ENCODE measurements at places on chromosomes 5 and 9.

DNA sequence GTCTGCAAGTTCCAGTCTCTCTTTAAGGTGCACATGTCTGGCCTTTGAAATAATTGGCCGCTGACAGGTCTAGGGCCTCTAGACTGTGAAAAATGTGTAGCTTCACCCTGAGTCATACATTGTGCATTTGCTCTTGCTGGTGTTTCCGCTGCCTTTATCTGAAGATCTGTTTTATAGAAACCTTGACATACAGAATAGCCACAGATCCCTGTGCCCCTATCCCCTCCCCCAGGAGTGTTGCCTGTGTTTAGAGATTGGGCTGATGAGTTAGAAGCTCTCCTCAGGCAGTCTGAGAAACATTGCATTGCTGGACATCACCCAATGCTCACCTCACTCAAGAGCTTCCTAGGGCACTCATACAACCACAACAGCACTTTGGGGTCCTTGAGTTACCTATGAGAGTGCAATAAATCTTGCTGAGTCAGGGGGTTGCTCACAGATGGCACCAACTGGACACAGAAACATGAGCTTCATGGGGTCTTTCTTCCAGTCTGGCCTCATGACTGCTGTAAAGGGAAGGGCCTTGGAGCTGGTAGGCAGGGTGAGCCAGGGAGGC is 3.8 kb upstream of the ZNF782 start:
- no peak for DNase-seq

DNA sequence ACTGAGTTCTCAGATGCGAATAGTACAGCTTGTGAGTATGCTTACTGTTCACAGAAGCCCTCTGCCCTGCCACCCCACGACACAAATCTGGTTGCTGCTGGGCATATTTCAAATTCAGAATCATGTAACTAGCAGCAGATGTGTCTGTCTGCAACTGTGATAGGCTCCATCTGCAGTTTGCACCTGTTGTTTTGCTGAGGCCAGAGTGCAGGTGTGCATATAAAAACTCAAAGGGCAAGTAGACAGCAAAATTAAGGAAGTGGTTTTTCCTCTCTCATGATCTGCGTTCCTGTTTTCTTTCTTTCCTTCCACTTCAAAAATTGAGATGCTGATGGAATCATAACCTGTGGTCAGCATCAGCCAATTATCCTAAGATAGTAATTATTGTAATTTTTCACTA is 1000.5 kb downstream of the PTPRD start:
- DNase-seq: no peak

DNA sequence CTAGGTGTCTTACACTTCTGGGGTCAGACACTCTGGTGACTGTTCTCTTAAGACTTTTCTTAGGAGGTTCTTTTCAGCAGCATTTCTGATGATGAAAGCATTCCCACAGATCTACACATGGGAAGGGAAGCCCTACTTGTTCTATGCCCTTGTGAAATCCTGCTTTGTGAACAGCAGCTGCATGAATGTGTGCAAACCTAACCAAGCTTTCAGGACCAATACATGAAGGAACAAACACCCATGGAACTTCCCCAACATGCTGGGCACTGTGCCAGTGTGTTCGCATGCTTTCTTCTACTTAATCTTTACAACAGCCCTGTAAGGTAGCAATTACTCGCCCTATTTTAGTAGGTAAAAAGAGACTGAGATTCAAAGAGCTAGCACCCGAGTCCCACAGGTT is 439.9 kb upstream of the KLF4 start:
- DNase-seq: peak; percentile 41

GRCh38 chr5:80492741-80493140 is 4.8 kb downstream of the FAM151B start:
- DNase-seq: no peak

DNA sequence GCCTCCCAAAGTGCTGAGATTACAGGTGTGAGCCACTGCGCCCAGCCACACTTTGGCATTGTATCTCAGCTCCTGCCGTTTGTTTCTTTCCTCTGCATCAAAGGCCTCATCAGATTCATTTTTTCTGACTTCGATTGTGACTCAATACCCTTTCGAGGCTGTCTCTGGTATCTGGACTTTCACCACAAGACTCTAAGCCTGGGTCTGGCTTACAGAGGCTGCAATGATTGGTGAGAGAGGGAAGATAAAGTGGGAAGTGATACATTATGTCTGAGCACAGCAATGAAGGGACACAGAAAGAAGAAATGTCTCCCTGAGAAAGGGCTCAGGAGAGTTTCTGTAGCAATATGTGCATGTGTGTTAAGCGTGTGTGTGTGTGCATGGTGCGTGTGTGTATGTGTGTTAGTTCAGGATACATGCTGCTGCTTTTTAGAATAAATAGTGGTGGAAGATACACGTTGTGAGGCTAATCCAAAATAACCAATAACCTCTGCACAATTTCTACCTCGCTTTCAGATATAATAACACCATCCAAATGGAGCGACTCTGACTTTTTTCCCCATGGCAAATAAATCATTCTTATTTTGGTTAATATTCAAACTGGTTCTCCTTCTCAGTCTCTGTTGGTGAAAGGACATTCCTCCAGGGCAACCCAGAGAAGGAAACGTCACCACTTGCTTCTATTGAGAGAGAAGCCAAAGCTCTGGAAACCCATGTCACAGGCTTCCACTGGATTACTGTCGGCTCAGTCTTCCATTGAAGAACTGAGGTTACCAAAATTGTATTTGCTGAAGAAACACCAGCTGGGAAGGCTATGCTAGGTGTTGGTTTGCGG is 8.1 kb upstream of the DAB2 start:
- no peak for DNase-seq

GRCh38 chr9:23586906-23587305 is 239.1 kb downstream of the ELAVL2 start:
- no peak for DNase-seq

- DNase-seq: no peak
Observed at GRCh38 chr5:10354048-10354872, 765 bp downstream of the MARCHF6 start.

DNA sequence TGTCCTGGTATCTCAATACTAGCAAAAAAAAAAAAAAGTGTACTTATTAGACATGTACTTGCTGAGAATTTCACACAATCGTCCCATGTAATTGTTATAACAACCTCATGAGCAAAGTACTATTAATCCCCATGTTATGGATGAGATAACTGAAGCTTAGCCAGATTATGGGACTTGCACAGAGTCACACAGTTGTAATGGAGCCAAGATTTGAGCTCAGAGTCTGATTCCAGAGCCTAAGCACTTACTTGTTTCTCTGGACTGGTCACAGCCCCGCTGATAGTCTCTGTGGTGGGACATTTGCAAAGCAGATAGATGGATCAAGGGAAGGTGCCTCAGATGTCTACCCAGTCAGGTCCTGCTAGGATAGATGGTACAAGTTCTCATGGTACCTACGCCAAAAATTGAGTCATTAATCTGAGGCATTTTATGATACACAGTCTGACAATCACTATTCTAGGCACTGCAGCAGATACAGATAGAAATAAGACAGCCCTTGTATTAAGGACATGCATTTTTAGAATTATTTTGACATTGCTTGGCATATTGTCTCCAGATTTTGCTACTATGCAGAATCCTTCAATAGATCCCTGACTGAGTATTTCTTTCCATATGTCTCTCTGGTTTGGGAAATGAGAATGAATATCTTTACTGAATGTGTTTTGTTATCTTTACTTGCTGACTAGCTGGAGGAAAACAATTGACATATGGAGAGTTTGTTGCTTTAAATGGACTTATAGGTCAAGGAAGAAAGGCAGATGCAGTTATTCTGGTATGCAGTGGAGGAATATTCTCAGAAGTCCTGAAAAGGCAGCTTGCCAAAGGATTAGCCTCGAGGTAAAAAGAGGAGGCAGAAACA is 149.5 kb downstream of the ADAMTSL1 start:
- no peak for DNase-seq

DNA sequence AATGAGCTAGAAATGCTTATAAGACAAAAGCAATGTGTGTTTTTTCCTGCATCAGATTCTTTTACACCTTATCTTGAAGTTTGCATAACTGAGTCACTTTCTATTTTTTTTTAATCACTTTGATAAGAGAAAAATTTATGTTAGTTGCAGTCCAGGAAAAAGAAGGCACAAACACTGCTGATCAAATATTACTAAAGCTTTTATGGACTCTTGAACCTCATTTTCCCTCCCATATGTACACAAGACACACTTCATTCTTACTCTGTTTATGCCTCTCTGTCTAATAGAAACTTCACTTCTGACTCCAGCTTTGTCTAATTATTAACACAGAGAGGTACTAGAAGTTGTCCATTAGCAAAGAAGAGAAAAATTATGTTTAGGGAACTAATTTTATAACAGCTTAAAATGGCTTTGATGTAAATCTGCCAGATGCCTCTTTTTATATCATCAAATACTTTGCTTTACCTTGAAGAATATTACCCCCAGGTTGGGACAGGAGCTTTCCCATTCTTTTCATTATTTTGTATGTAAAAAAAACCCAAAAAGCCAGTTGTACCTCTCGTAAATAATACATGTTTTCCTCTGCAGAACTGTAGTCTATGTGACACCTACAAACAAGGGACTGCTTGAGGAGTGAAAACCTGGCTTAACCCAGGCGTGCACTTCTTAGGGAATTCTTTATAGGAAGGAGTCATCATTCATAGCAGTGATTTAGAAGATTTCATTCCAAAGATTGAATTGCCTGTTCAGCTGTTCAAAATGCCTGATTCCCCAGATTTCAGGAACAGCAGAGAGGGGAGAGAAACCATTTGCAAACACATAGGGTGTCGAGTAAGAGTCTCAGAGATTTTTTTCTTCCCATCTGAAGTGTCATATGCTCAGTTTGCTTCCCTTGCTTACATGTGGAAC is 72.6 kb downstream of the DAPK1 start:
- no peak for DNase-seq

GRCh38 chr5:67774786-67775185 is 440.8 kb upstream of the PIK3R1 start:
- DNase-seq: no peak

GRCh38 chr9:114072184-114073140 is 5.6 kb downstream of the AMBP start:
- no peak for DNase-seq

DNA sequence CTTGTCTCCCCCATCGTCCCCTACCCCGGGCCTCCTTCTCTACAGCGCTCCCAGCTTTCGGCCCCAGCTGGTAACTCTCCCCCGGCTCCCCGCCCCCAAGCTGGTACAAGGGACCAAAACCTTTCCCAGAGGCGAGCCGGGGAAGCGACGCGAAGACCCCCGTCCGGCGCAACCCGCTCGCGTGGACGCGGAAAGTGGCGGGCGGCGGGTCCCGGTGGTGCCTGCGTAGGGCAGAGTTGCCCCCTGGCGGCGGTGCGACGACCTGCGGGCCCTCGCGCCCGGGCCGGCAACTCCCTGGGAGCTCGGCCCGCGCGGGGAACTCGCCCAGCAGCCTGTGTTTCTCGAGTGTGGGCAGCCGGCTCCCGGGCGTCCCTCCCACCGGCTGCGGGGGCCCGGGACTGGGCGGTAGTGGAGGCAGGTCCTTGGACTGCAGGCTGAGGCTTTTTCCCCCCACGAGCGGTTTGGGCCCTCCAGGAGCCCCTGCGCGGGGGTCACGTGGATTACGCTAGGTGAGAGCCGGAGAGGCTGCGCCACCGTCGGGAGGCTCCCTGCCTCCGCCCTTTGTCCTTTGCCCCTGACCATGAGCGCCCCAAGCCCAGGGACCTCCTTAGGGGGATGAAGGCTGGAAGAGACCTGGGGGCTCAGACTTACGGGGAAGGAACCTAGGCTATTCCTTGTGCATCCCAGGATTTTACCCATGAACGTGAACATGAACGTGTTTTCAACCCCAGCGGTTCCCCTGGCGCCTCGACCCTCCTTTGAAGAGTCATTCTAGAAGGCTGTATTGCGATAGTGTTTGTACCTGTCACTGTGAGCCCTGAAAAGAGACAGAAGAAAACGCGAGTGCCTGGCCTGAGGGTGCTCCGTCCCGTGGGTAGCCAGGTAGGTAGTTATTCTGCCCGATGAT is 2.9 kb upstream of the FOXD1 start:
- DNase-seq: no peak

DNA sequence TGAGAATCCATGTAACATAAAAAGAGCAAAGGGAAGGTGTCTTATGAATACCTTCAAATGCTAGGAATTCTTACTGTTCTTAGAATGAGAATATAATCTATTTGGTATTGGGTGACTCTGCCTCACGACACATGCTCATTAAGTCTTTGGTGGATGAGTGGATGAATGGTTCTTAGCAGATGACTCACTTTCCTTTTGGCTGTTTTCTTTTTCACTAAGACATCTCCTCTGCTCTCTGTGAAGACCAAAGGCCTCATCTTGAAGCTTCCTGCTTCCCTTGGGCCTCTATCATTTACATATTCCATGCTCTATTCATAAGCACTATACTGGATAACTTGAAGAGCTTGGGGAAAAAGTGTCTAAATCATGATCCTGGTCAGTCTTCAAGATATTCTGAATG is 468.1 kb downstream of the SPATA31D1 start:
- DNase-seq: no peak

- DNase-seq: no peak
Observed at GRCh38 chr5:124650951-124651662, 95.3 kb downstream of the ZNF608 start.

DNA sequence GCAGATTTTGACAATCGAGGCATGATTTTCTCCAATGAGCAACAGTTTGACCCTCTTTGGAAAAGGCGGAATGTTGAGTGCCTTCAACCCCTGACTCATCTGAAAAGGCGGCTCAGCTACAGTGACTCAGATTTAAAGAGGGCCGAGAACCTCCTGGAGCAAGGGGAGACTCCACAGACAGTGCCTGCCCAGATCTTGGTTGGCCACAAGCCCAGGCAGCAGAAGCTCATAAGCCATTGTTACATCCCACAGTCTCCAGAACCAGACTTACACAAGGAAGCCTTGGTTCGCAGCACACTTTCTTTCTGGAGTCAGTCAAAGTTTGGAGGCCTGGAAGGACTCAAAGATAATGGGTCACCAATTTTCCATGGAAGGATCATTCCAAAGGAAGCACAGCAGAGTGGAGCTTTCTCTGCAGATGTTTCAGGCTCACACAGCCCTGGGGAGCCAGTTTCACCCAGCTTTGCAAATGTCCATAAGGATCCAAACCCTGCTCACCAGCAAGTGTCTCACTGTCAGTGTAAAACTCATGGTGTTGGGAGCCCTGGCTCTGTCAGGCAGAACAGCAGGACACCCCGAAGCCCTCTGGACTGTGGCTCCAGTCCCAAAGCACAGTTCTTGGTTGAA is 13.6 kb downstream of the PTPDC1 start:
- no peak for DNase-seq

DNA sequence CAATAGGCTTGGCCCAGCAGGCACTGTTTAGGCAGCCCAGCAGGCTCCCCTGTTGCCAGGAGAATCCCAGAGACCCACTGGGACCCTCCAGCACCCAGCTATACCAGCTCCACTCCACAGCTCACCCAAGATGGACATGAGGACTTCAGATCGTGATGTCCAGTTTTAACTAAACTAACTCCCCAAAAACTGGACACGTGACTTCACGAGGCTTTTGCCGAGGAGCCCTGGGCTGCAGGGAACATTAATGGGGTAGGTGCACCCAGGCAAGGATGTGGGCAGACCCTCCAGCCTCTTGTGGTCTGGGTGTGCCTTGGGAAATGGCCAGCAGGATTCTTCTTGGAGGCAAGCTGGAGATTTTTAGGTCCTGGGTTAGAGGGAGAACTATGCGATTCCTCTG is 8.9 kb upstream of the NKD2 start:
- DNase-seq: no peak

GRCh38 chr9:121679901-121680635 is 28.6 kb downstream of the DAB2IP start:
- DNase-seq: no peak

- DNase-seq: no peak
Observed at GRCh38 chr9:2234371-2234893, 219.3 kb downstream of the SMARCA2 start.

GRCh38 chr9:111831371-111832108 is 36.8 kb upstream of the SHOC1 start:
- no peak for DNase-seq

GRCh38 chr5:11044581-11044980 is 283.5 kb upstream of the DAP start:
- no peak for DNase-seq
